ENCODE measurements at places on chromosomes 12 and 14.

- no peak for DNase-seq
Observed at GRCh38 chr14:22560662-22561365, 28.2 kb downstream of the DAD1 start.

DNA sequence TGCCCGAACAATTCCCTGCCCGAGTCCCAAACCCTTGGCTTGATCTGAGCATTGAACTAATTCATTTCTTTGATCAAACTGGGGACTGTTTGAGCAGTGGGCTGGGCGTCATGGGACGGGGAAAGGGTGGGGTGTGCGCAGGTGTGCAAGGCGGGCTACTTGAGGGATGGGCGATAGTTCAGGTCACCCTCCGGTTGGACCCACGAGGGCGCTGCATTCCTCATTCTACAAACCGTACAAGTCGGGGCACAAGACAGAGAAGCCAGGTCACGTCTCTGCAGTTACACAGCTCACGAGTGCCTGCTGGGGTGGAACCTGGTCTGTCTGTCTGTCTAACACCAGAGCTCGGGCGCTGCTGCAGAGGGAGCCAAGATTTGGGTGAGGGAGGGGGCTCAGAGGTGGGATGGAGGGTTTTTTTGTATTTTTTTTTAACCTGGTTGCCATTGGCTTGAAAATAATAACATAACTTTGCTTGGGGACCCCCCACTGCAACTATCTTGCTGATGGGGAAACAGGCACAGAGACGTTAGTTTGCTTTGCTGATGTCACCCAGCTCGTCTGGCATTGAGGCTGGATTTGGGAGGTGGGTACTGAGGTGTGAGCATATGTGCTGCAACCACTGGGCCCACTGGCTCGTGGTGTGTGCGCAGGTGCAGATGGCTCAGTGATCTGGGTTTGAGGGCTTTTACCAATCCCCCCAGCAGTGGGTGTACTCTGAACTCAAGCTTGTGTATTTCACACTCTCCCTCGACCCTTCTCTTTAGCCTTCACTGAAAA, 7.6 kb upstream of the RTL1 start:
- no peak for DNase-seq

GRCh38 chr12:49560695-49561094, 7.2 kb downstream of the MCRS1 start:
- DNase-seq = no peak

DNA sequence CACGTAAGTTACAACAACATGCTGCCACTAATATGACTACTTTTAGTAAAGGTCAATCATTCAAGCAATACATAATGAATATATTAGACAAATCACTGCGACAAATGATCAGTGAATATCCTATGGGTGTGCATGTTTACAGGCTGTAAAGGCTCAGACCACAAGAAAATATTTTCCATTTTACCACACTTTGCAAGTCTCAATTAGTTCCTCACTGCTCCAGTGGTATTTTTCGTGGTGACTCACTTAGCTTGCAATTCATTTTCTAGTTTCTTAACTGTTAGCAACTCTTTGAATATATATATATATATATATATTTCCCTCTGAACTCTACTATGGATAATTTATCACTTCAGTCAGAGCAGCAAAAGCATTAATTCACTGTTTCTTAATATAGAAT, 96.9 kb downstream of the EML5 start:
- DNase-seq = peak; percentile 29

GRCh38 chr12:3083921-3084347, 6.8 kb downstream of the TSPAN9 start:
- no peak for DNase-seq

DNA sequence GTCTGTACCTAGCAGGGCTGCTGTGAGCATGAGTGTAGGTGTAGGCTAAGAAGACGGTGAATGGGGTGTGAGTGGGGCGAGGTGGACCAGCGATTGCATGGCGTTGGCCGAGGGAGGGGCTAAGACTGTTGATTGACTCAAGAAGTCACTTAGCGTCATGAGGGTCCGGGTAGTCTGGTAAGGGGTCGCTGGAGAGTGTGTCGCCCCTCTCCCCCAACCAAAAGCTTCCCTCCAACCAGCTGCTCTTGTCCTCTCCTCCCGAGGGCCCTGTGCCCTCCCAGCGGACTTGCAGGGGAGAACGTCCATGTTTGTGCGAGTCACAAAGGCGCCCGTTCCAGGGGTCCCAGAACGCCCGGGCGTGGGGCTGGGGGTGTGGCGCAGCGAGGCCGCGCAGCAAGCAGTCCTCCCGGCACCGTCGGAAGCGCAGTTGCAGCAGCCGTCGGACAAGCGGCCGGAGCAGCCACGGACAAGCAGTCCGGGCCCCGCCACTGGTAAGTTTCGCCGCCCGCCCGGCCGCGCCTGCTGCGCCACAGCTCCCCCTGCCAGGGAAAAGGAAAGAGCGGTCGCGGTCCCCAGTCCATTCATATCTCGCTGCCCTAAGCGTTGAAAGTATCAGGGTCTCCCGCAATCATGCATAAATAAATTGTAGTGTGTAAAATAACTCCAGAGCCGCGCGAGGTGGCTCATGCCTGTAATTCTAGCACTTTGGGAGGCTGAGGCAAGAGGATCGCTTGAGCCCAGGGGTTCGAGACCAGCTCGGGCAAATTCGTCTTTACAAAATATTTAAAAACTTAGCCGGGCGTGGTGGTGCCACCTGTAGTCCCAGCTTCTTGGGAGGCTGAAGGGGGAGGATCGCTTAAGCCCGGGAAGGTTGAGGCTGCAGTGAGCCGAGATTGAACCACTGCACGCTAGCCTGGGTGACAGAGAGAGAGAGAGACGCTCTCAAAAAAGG, at the start of gene CCDC63:
CCDC63 (plus strand) TSS at position 373 of the 952 bp plus-strand sequence. CDS start 5,968 bp downstream, outside the sequence.
- peak; percentile 60 for DNase-seq

DNA sequence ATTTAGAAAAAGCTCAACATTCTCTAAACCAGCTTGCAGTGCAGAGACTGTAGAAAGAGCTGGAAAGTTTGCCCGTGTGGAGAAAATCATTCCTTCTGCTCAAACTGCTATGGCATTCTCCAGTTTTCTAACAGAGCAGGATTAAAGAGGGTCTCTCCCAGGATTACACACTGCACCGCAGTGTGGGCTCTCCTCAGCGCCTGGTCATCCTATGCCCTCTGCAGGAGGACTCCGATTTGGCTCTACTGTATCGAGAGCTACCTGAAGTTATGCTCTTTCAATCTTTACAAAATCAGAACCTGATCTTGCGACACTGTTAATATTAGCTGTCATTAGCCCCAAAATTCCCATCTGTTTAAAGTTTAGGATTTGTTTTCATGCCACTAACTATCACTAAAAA, 33.0 kb downstream of the BHLHE41 start:
- no peak for DNase-seq

DNA sequence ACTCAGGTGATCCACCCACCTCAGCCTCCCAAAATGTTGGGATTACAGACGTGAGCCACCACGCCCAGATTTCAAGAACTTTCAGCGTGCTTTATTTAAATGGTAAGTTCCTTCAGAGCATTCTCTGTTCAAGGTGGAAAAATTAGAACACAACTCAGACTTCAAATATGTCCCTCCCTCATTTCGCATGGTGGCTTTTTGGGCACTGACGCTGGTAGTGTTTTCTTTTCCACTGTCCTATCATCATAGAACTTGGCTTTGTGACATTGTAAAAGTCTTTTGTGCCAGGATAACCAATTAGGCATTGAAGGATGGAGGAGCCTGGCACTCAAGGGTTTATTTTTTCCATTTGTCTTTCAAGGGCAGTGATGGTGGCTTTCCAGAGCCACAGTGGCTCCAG, 190.8 kb downstream of the NUAK1 start:
- DNase-seq = no peak

- DNase-seq = no peak
Observed at GRCh38 chr12:19909418-19909817, 458.9 kb upstream of the PDE3A start.

- peak; percentile 66 for DNase-seq
Observed at GRCh38 chr12:62438098-62438692, 28.4 kb upstream of the MON2 start.

DNA sequence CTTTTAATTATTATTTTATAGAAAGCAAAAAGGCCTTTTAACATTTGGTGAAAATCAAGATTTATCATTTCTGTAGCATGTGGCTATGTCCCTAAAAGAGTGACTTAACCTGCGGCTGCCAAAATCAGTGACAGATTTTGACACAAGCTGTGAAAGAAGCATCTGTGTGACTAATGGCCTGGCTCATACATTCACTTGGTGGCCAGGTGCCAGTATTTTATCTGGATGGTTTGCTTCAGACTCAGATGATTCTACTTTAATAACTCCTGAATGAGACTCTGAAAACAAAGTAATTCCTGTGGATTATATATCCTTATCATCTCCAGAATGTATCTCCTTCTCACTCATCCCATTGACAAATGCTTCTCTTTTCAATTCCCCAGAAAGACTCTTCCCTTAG, 103.0 kb downstream of the FSCB start:
- DNase-seq = no peak

DNA sequence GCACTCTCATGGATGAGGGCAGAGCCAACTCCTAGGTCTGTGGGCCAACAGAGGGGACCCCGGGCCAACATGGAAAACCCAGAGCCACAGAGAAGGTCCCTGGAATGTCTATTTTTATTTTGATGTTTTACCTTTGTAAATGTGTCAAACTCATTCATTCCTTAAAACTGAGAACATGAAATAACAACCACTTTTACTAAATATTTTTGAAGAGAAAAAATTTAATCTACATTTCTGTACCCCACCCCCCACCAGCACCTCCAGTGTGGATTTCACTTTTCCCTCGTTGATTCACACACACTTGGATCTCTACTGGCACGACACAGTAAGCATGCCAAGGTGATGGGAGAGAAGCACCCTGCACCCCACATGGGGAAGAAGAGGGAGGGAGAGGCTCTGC, 6.7 kb downstream of the KRT77 start:
- no peak for DNase-seq

GRCh38 chr14:89304972-89305703, 111.9 kb downstream of the FOXN3 start:
- DNase-seq = peak; percentile 82

DNA sequence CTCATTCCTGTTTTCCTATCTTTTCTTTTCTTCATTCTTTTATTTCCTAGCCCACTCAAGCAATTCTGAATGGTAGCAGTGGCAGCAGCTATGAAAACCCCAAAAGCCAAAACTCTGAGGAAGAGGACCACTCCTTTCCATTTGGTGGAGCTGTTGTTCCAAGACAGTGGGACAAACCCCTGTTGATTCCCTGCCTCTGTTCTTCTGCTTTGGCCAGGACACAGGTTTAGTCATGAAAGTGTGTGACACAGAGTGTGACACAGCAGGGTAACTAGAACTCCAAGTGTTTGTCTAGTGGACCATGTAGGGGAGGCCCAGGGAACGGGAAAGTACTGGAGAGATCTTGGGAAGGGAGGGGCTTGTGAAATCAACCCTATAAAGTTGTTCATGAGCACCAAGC, 71.1 kb downstream of the PTCSC3 start:
- peak; percentile 8 for DNase-seq

GRCh38 chr14:52427460-52427859, 113.3 kb downstream of the PTGER2 start:
- DNase-seq = no peak

- DNase-seq = no peak
Observed at GRCh38 chr14:73170686-73171085, 34.4 kb downstream of the PSEN1 start.

DNA sequence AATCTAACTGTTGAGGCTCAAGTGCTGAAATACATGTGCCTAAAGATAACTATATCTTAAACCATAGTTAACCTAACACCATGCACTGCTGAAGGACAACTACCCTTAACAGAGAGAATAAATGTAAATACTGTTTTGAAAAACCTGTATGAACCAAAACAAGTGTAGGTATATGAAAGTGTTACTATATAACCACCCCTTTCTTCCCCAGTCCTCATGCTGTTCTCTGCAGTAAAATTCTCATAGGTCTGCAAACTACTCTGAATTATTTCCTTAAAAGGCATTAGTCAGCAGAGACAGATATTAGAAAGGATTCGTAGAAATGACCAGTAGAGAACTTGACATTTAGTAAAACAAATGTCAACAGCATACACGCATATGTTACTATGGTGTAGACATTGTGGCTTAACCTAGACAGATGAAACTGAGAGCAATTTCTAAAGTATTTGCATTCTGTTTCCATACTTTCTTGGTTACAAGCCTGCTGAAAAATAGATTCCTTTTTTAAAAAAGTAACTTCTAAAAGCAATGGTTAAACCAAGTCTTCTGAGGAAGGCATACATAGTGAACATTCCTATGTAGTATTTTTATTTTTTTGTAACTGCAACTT, 13.9 kb downstream of the CSRP2 start:
- no peak for DNase-seq

DNA sequence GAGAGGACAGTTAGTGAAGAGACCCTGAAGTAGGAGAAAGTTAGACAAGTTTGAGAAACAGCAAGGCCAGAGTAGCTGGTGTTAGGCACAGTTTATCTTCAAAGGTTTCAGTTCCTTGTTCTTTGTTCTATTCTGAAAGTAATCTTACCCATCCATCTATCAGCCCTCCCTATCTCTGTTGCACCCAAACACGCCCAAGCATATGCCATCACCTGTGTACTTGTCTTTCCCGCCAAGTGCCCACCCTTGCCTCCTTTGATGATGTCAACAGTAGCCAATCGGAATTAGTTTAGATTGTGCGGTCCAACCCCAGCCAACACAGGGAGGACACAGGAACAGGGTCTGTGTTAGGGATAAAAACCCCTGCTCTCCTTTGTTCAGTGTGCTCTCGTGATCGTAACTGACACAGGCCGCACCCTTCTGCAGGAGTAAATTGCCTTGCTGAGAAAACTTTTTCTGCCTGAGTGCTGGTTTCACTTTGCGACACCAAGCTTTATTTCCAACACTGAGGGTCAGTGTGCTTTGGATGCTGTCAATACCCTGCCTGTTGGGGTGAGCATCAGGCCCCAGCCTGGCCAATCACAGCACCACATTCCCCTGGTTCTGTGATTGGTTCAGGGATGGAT, 4.7 kb upstream of the TMEM229B start:
- no peak for DNase-seq

GRCh38 chr12:130391186-130391585, 53.5 kb downstream of the PIWIL1 start:
- DNase-seq = no peak

DNA sequence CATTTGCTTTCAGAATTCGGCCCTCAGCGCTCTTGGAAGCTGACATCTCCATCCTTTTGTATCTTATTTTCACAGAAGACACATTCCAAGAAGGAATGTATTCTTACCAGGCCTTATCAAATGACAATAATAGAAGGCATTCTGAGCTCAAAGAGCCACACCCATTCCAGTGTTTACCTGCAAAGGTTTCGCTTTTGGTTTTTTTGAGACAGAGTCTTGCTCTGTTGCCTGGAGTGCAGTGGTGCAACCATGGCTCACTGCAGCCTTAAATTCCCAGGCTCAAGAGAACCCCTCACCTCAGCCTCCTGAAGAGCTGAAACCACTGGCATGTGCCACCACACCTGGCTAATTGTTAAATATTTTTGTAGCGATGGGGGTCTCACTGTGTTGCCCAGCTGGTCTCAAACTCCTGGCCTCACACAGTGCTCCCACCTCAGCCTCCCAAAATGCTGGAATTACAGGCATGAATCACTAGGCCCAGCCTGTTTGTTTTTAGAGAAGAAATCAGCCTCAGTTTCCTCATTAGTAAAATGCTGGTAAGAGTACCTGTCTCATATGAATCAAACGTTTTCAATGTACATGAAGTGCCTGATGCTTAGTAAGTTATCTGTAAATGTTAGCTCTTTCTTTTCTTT, 69.2 kb downstream of the SLC6A12 start:
- no peak for DNase-seq

GRCh38 chr14:81324011-81324410, 76.1 kb downstream of the STON2 start:
- DNase-seq = no peak

Measured in GM23248 (cell line).